ENCODE measurements at places on chromosomes 1 and 21. TPM values are rescaled to one million over a fixed set of nuclear protein-coding genes. Genes with fewer than 3 reads are reported as not detected.
A peak's percentile ranks its signal among the peaks of the same experiment; 100 is the strongest.

DNA sequence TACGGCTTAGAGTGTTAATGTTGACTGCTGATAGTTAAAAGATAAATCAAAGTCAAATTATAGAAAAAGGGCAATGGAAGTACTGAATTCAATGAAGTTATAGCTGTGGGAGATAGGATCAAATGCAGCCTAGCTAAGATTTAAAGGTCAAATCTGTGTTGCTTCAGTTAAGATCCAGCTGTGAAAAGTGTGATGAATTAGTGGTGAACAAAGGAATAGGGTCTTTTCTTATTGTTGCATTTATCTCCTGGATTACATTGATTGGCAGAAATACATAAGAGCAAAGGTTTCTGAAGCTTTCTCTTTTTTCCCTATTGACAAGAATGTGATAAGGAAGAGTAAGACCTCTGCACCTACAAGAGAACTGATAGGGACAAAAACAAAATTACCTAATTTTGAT is 1234.6 kb upstream of the ADGRL2 start:
- no peak overlapping the region for H3K27ac ChIP-seq
- no peak overlapping the region for H3K4me3 ChIP-seq

DNA sequence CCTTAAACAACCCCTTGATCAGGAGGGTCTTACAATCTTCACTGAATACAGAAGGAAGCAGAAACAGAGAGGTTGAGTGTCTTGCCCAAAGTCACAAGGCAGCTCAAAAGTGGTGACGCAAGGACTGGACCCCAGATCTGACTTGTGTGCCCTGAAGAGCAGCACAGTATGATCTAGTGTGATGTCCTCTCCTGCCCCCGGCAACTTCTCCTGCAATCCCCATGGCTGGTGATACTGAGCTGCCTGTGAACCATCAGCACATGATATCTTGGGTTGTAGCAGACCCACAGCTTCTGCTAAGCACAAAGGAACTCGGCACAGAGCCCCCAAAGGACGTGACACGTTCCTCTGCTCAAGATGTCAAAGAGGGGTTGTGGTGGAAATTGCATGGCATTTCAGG is 51.2 kb upstream of the EDN2 start:
- H3K27ac ChIP-seq = no peak overlapping the region
- H3K36me3 ChIP-seq = peaks cover 7% of the 10 kb centered on the region
- H3K4me3 ChIP-seq = no peak overlapping the region
- no peaks in the 10 kb centered on the region for H3K27me3 ChIP-seq
- peaks cover 32% of the 10 kb centered on the region for H3K4me1 ChIP-seq
- no peak for DNase-seq

- H3K36me3 ChIP-seq = no peaks in the 10 kb centered on the region
- H3K27me3 ChIP-seq = peaks cover 7% of the 10 kb centered on the region
- H3K4me1 ChIP-seq = no peaks in the 10 kb centered on the region
- DNase-seq = no peak
These were observed 686 bp downstream of the DNMT3L start for GRCh38 chr21:44260791-44261631.

DNA sequence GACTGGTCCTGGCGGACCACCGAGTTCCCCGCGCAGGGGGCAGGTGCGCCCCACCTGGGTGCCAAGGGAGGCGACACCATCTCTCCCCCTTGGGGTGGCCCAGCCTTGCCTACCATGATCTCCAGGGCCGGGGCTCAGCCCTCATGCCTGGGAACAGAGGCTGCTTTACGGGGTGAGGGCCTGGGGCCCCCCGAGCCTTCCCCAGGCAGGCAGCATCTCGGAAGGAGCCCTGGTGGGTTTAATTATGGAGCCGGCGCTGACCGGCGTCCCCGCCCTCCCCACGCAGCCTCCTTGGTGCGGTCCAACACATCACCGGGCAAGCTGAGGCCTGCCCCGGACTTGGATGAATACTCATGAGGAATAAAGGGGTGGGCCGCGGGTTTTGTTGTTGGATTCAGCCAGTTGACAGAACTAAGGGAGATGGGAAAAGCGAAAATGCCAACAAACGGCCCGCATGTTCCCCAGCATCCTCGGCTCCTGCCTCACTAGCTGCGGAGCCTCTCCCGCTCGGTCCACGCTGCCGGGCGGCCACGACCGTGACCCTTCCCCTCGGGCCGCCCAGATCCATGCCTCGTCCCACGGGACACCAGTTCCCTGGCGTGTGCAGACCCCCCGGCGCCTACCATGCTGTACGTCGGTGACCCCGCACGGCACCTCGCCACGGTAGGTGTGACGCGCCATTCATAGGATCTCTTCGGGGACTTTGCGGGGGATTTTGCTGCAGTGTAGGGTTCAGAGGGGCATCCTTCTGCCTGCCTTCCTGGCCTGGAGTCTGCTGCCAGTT is 38.2 kb downstream of the TP73 start:
- H3K4me1 ChIP-seq = no peaks in the 10 kb centered on the region
- no peak overlapping the region for H3K27ac ChIP-seq
- no peak for DNase-seq
- H3K36me3 ChIP-seq = peaks cover 2% of the 10 kb centered on the region

- H3K27ac ChIP-seq = no peak overlapping the region
- no peaks in the 10 kb centered on the region for H3K27me3 ChIP-seq
- H3K4me3 ChIP-seq = no peak overlapping the region
- H3K36me3 ChIP-seq = no peaks in the 10 kb centered on the region
- H3K4me1 ChIP-seq = no peaks in the 10 kb centered on the region
These were observed 380.5 kb upstream of the PRMT6 start for GRCh38 chr1:106676021-106676420.

DNA sequence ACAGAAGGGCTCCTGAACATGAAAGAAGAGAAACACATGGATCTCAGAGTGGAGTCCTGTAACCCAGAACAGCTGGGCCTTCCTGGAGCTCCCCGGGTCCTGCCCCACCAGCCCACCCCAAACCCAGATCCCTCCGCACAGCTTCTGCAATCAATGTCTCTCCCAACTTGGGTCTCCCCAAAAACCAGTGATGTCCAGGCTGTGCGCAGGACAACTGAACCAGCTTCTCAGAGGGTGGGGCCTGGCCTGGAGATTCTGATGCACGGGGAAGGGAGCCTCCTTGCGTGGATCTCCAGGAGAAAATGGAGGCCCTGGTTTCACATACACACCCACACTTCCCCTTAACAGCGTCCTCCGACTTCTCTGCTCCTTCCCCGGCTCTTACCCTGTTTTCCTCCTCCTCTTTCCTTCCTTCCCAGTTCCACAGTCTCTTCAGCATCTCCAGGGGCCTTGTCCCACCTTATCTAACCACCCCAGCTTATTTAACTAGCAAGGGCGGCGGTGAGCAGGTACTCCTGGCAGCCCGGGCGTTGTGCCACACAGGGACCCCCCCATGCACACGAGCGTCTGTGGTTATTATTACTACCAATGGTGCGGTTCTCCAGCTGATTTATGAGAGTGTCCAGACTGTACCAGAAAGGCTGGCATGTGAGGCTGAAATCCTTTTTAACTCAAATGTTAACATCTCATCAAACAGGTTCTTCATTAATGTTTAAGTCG is 11.2 kb upstream of the MX2 start:
- H3K36me3 ChIP-seq = peaks cover 3% of the 10 kb centered on the region
- no peak for DNase-seq
- no peaks in the 10 kb centered on the region for H3K4me1 ChIP-seq
- H3K4me3 ChIP-seq = no peak overlapping the region
- peaks cover 34% of the 10 kb centered on the region for H3K27me3 ChIP-seq

- DNase-seq = peak; percentile 64
- H3K4me1 ChIP-seq = peaks cover 52% of the 10 kb centered on the region
- H3K27me3 ChIP-seq = peaks cover 11% of the 10 kb centered on the region
- H3K4me3 ChIP-seq = peak overlapping the region; percentile 88
These were observed 6.3 kb upstream of the CRYBG2 start for GRCh38 chr1:26359981-26360806.

GRCh38 chr1:151583796-151584195 is 28.1 kb upstream of the SNX27 start:
- H3K4me1 ChIP-seq = peaks cover 5% of the 10 kb centered on the region
- no peak for DNase-seq
- no peaks in the 10 kb centered on the region for H3K27me3 ChIP-seq
- H3K36me3 ChIP-seq = peaks cover 2% of the 10 kb centered on the region
- peak overlapping the region; percentile 47 for H3K27ac ChIP-seq

GRCh38 chr1:20871419-20871818 is 84.3 kb upstream of the HP1BP3 start:
- no peak overlapping the region for H3K27ac ChIP-seq
- peaks cover 10% of the 10 kb centered on the region for H3K4me1 ChIP-seq
- peaks cover 2% of the 10 kb centered on the region for H3K36me3 ChIP-seq

DNA sequence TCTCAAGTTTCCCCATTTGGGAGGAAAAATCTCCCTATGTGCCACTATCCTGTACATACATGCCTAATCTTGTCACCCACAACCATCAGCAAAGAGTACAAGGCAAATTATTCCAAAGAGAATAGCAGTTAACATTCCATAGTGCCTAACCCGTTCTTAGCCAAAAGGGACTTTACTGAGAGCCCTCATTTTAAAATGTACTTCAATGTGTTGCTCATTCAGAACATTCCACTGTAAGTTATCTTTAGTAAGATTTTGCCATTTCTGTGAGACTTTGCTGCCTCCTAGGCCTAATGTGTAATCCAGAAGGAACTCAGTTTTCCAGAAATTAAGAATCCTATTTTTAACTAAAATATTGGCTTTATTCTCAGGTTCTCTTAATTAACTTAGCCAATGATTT is 11.3 kb upstream of the MRPL55 start:
- H3K4me3 ChIP-seq = no peak overlapping the region
- H3K4me1 ChIP-seq = peaks cover 6% of the 10 kb centered on the region
- peaks cover 14% of the 10 kb centered on the region for H3K27me3 ChIP-seq
- H3K27ac ChIP-seq = no peak overlapping the region
- DNase-seq = no peak

DNA sequence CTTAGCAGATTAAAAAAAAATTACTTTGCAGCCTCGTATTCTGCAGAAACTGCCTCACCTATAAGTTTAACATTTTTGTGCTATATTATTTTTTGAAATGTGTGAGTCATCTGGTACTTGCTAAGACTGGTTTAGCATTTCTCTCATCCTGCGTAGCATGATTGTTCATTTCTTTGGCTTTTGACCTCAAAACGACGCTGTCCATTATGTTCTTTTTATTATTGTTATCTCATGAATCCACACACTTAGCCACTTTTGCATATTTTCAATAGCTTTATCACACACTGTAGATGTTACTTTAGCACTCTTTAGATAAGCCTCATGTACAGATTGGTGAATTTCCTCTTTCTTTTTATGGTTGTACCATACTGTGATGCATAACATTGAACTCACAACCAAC is 1004.9 kb upstream of the NCAM2 start:
- no peak overlapping the region for H3K27ac ChIP-seq
- no peaks in the 10 kb centered on the region for H3K36me3 ChIP-seq
- no peak for DNase-seq
- H3K4me3 ChIP-seq = no peak overlapping the region

DNA sequence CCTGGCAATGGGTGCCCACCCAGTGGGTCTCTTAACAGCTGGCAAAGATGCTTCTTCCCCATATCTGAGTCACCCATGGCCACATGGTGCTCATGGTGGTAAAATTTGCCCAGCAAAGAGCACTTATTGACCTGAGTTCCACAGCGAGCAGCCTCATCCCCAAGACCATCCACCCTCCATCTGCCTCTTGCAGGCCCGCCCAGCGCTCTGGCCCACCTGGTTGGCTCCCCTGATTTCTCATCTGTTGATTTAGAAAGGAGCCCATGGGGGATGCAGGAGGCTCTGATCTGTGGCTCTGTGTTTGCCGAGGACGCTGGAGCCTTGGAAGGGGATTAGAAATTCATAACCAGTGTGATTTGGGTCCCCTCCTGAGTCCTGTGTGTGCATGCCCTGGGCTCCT is 657.5 kb downstream of the PTPRU start:
- H3K4me1 ChIP-seq = peaks cover 7% of the 10 kb centered on the region
- no peak overlapping the region for H3K4me3 ChIP-seq
- H3K27ac ChIP-seq = no peak overlapping the region
- H3K27me3 ChIP-seq = peaks cover 90% of the 10 kb centered on the region

- no peak overlapping the region for H3K4me3 ChIP-seq
- H3K4me1 ChIP-seq = peaks cover 18% of the 10 kb centered on the region
- H3K36me3 ChIP-seq = peaks cover 3% of the 10 kb centered on the region
- H3K27me3 ChIP-seq = no peaks in the 10 kb centered on the region
These were observed 39.3 kb downstream of the TRIM62 start for GRCh38 chr1:33142483-33143064.

DNA sequence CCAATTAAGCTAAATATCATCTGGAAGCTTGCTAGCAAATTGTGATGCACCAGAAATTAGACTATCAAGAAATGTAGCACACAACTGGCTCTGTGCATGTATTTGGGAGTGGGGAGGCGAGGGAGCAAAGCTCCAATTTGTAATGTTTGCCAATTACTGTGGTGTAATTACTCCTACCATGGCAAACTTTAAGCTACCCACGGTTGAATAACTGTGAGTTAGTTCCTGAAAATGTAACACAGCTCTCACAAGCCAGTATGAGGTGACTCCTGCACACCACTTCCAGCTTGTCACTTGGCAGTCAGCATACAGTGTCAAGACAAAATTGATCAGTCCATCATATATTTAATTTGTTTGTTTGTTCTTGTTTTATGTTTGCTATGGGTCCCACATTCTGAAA is 141.2 kb downstream of the TM2D1 start:
- no peak overlapping the region for H3K4me3 ChIP-seq
- H3K27ac ChIP-seq = no peak overlapping the region
- DNase-seq = no peak
- no peaks in the 10 kb centered on the region for H3K36me3 ChIP-seq

- H3K36me3 ChIP-seq = peaks cover 7% of the 10 kb centered on the region
- H3K27ac ChIP-seq = peak overlapping the region; percentile 97
- peaks cover 21% of the 10 kb centered on the region for H3K4me1 ChIP-seq
- DNase-seq = no peak
These were observed 677 bp upstream of the PMF1 start for GRCh38 chr1:156212130-156212529.

DNA sequence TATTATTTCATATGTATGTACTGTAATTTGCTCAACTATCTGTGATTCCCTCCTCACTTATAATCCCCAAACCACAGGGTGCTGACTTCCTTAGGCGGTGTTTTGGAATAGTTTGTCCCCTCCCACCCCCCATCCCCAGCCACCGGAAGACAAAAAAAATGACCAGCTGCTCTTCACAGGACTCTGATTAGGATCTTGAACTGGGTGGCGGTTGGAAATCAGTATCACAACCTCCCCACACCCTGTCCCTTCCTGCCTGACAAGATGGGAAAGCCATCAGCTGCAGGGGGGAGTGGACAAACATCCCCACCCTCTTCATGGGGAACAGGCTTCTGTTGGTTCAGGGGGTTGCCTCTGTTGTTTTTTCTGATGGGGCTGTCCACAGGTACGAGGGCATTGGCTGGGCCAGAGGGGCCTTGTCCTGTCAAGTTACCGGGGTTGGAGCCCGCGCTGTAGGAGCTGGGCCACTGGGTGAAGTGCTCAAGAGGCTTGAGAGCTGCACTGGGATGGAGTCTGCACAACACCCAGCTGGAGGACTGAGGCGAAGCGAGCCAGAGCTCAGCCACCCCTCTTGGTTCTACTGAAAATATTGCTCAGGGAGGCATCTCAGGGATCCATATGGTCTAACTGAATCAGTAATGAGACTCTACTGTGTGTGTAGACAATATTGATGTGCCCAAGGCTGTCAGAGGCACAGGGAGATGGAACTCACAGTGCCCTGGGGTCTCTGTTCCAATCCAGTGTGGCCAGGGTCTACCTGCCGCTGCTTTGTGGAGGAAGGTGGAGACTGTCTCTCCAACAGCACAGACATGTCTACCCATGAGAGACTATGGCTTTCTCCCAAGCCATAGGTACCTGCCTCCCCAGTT is 28.2 kb downstream of the NAV1 start:
- H3K36me3 ChIP-seq = peaks cover 2% of the 10 kb centered on the region
- no peak overlapping the region for H3K27ac ChIP-seq
- H3K27me3 ChIP-seq = no peaks in the 10 kb centered on the region
- no peak for DNase-seq

Gene SAMSN1
- 64.9 TPM for total RNA-seq

Gene CCDC24
- total RNA-seq = 1.5 TPM

Gene GBP3
- 21.9 TPM for total RNA-seq

Gene GCSAML
- 2.2 TPM for total RNA-seq

Gene MTR
- total RNA-seq = 45.8 TPM

Data from T-helper 17 cell (primary cell).